ENCODE measurements at places on chromosomes 7 and 10.

DNA sequence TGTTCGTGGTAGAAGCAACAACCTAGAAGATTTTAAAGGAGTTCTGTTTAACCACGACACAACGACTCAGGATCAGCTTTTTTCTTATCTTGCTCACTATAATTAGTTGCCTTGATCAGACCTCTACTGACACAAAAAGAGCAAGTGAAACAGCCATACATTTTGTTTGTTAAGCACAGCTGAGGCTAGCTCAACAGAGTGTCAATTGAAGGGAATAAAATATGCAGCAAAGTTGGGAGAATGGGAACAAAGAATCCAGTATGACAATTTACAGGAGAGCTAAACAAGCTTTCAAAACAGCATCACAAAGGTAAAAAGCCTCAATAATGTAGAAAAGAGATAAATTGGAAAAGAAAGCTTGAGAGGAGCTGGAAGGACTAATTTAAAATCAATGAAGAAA lies 40.5 kb upstream of the HERPUD2 start:
- no peak for DNase-seq

GRCh38 chr7:51102828-51103227 lies 213.8 kb downstream of the COBL start:
- DNase-seq: no peak

GRCh38 chr10:113666682-113667252 lies 2.9 kb upstream of the NRAP start:
- no peak for DNase-seq

DNA sequence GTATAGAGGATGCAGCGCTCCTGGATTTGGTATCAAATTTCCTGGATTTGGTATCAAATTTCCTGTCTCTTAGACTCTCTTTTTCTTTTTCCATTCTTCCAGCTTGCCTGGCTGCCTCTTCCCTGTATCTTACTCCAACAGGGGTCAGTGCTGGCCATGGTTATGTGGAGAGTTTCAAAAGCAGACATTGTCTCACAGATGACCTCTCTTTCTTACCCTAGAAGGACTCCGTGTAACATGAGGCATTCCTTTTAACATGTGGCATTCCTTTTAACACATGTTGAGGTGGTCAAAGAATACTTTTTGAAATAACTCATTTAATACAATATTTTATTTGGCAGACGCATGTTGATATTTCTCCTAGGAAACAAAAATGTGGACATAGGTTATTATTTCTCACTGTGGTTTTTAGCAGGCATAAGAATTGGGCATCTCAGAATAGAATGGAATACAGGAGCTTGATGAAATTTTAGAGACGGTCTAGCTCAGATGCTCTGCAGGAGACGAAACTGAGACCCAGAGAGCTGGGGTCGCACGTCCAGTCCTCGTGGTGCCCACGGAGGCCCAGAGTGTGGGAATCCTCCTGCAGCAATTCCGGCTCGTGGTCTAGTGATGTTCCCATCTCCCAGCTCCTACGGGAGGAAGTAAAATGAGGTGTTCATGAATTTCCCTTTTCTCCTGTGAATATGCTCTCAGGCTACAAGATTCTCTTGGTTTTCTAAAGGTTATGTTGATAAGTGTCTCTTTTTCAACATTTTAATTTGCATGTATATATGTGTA lies 59.6 kb upstream of the PITRM1 start:
- DNase-seq: no peak

DNA sequence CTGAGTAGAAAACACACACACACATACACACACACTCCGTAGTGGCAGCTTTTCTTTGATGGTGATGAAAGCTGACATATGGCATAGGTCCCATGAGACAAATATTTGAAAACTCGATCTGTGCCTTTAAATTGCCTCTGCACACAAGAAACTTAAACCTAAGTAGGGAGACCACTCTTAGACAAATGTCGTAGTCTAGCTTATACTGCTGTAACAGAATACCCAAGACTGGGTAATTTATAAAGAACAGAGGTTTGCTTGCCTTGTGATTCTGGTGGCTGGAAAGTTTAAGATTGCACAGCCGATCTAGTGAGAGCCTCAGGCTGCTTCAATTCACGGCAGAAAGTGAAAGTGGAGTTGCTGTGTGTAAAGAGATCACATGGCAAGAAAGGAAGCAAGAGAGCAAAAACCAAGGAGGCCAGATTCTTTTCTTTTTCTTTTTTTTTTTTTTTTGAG lies 489.4 kb upstream of the SORCS1 start:
- peak; percentile 23 for DNase-seq

- DNase-seq: no peak
Observed at GRCh38 chr7:133550145-133550544, 297.3 kb downstream of the EXOC4 start.

- DNase-seq: no peak
Observed at GRCh38 chr10:42896735-42897134, 114.1 kb downstream of the BMS1 start.

DNA sequence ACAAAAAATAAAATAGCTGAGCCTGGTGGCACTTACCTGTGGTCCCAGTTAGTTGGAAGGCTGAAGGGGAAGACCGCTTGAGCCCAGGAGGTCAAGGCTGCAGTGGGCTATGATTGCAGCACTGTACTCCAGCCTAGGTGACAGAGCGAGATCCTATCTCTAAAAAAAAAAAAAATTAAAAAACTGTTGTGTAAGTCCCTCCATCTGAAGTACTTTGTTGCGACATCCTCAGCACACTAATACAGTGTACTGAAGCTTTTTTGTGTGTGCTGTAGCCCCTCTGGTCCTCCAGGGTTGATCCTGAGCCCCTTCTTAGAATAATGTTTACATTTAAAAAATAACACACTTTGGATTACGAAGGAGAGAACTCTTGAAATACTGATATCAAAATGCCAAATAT lies 71.3 kb downstream of the PFKFB3 start:
- no peak for DNase-seq

- no peak for DNase-seq
Observed at GRCh38 chr10:12448340-12448728, 99.0 kb downstream of the CAMK1D start.

DNA sequence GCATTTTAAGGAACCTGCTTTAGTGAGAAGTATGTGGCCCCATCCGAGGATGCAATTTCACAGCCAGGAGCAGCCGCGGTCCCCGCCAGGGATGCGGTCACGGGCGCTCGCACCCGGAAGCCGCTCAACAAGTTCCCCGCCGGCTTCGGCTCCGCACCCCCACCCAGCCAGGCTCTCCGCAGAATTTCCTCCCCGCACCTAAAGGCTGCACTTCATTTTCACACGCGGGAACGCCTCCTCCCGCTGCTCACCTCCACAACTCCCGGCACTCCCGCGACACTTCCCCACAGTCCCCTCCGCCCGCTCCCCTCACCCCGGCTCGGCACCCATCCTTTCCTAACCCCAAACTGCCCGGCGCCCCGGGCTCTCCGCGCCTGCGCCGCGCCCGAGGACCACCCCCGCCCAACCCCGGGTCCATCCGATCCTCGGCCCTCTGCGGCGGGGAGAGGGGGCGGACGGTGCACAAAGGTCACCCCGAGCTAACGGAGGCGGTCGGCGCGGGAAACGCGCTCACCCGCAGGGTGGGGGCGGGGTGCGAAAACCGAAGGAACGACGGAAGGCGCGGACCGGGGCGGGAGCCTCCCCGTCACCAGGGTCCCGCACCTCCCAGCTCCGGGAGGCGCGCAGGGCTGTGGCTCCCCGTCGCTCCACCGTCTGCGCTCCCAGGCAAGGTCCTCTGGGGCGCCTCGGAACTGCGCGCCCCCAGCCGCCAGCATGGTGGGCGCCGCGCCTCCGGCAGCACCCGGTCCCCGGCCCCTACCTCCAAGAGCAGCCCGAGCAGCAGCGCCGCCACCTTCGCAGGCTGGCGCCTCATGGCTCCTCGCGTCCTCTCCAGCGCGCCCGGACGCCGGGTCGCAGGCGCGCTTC lies 558 bp downstream of the VOPP1 start:
- DNase-seq: peak; percentile 43

DNA sequence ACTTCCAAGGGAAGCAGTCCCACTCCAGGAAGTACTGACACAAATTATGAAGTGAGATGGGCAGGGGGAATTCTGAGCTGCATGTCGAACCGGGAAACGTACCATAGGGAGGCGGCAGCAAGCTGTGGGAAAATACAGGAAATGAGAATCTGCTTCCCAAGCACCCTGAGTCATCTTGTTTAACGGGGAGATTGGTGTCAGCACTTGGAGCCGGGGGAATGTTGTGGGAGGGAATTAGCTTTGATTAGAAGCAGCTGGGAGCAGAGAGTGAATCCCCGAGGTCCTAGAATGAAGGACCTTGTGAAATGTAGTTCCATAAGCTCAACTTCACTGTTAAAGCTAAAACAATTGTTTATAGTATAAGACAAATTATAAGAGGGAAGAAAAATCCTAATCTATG lies 141.4 kb upstream of the PRKCQ start:
- DNase-seq: peak; percentile 49

DNA sequence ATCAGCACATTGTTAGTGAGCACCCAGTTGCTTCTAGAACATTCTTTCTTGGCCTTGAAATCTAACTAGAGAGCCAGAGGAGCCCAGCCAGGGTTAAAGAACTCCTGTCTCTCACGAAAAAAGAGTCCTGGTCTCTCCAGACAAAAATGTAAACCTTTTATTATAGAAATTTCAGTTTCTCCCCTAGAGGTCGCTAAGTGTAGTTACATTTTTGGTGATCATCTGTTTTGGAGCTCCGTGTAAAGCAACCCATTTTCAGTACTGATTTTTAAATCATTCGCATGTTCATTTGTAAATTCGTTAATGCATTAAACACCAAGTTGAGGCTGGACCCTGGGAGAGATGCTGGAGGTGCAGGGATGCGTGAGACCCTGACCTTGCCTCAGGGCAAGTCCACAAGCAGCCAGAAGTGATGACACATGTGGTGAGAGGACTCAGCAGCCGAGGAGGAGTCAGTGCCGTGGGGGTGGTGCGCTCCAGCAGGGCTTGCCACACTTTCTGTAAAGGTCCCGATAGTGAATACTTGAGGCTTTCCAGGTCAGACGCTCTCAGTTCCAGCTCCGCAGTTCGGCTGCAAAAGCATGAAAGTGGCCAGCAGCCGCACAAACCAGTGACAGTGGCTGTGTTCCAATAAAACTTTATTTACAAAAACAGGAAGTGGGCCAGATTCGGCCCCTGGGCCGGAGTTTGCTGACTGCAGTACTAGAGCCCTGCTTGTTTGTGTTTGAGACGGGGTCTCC lies 578.6 kb upstream of the FOXK1 start:
- no peak for DNase-seq

- no peak for DNase-seq
Observed at GRCh38 chr10:50846753-50847152, 38.7 kb downstream of the A1CF start.

DNA sequence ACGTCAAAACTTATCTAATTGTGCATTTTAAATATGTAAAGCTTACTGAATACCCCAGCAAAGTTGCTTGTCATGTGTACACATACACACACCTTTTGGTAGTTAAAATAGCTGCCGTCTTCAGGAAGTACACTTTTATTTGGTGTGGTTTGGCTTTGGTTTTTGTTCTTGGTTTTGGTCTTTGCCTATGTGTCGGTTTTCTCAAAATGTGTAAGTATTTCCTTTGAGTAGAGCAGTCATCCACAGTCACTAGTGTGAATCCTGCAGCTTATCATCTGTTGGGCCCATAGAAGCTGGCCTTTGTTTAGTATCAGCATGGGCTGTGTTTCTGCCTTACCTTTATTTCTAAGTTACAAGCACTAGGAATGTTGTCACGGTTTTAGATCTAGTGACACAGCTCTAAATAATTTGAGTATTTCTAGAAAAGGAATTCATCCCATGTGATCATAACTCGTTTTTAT lies 35.3 kb downstream of the NET1 start:
- DNase-seq: peak; percentile 34

- DNase-seq: no peak
Observed at GRCh38 chr10:107544706-107545520, 380.4 kb upstream of the SORCS1 start.

GRCh38 chr7:34718867-34719266 lies 60.8 kb downstream of the NPSR1 start:
- DNase-seq: no peak

DNA sequence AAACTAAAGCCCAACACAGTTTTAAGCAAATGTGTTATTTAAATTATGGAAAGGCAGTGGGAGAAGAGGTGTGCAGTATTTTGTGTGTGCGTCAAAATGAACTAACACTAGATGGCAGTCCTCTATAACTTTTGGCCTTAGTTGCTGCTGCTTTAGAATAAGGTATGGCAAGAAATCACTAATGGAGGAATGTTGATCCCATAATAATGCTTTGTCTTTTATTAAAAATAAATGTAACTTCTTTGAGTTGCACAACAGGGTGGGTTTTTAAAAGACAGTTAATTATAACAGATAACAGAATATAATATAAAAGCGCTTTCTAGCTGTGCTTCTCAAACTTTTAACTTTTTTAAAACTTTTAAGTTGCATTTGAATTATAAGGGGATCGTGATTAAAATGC lies 56.4 kb downstream of the BBS9 start:
- DNase-seq: peak; percentile 62

GRCh38 chr10:11685787-11686218 lies 56.4 kb upstream of the ECHDC3 start:
- DNase-seq: no peak

- no peak for DNase-seq
Observed at GRCh38 chr10:13808556-13809391, 222.0 kb downstream of the PRPF18 start.

DNA sequence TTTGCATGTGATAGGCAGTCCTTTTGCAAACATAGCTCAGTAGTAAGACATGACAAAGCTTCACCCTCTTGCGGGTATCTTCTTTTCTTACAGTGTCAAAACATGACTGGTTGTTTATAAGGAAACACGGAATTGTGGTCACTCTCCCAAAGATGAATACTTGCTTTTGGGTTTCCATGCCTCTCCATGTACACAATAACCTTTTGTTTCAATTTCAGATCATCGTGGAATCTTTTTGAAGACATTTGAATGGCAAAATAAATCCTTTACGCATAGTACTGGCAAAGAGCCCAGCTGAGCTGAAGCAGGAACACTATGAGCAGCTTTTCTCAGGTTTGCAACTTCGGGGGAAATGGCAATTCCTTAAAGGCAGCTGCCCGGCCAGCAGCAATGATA lies 156.8 kb upstream of the FRMD4A start:
- no peak for DNase-seq
